ENCODE measurements at places on chromosomes 4 and X. TPM values are rescaled to one million over a fixed set of nuclear protein-coding genes. Genes with fewer than 3 reads are reported as not detected.

GRCh38 chr4:28358606-28359005 is 1498.0 kb downstream of the STIM2 start:
- DNase-seq: no peak

GPR119 gene
- total RNA-seq: not detected

- DNase-seq: no peak
Observed at GRCh38 chrX:111348429-111348828, 63.6 kb downstream of the DCX start.

- peak; percentile 52 for DNase-seq
Observed at GRCh38 chr4:20272411-20272872, 20.7 kb downstream of the SLIT2 start.

SASH3 gene
- total RNA-seq: 0.03 TPM

DNA sequence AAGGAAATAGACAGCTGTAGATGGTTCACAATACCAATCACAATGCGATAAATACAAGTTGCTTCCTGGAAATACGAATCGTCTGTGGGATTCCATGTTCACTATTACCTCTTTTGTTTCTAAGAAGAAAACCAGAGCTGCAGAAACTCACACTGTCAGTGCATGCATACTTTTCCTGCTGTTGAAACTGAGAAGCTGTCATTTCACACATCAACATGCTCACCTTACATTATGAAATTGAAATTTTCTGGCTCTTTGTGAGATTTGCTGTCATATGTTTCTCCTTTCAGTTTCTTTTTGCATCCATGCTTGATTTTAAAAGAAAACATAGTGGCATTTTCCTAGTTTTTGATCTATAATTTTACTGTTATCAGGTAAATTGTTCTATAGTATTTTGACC is 418.3 kb upstream of the HTR2C start:
- DNase-seq: no peak

DNA sequence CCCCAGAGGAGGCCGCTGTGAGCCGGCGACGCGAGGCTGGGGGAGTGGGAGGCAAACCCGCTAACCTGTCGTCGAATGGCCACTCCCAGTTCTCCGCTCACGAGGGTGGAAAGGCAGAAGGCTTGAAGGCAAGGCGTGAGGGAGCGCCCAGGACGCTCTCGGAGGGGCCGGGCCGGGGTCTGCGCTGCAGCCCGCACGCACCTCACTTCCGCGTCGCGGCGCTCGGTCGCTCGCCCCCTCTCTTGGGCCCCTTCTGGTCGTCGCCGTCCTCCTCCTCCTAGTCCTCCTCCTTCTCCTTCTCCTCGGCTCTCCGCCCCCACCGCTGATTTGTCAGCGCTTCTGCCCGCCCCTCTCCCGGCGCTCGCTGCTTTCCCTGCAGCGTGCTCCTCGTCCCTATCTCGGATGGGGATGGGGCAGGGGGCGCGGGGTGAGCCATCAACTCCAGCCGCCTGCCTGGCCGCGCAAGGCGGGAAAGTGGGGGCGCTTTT is at the start of gene SNCA:
TSS of gene SNCA (minus strand) at position 265 of the 488 bp plus-strand sequence. CDS start 1,494 bp downstream, outside the sequence.
- no peak for DNase-seq

DNA sequence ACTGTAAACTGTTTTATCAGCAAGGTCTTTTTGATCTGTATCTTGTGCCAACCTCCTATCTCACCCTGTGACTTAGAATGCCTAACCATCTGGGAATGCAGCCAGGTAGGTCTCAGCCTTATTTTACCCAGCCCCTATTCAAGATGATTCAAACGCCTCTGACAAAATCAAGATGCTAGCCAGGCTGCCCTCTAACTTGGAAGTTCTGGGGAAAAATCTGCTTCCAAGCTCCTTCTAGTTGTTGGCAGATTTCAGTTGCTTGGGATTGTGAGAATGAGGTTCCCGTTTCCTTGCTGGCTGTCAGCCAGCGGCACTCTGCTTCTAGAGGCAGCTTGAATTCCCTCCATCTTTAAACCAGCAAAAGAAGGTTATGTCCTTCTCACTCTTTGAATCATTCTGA is 34.7 kb downstream of the LUZP4 start:
- DNase-seq: peak; percentile 1

GRCh38 chr4:141246683-141247429 is 26.2 kb downstream of the ZNF330 start:
- no peak for DNase-seq

Data from HT1080 (cell line).